ENCODE measurements at places on chromosomes 2 and 18.

DNA sequence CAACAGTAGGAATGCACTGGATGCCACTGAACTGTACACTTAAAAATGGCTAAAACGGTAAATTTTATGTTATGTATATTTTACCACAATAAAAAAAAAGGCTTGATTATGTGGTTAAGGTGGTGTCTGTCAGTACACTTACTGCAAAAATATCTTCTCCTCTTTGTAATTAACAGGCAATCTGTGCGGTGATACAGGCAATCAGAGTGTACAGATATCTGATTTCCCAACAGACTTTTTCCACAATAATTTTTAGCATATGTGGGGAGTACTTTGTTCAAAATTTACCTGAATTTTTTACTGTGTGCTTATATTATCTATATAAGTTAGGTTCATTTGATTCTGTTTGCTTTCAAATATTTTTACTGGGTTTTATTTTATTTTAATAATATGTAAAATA lies 175.0 kb upstream of the PGAP1 start:
- no peak for DNase-seq

DNA sequence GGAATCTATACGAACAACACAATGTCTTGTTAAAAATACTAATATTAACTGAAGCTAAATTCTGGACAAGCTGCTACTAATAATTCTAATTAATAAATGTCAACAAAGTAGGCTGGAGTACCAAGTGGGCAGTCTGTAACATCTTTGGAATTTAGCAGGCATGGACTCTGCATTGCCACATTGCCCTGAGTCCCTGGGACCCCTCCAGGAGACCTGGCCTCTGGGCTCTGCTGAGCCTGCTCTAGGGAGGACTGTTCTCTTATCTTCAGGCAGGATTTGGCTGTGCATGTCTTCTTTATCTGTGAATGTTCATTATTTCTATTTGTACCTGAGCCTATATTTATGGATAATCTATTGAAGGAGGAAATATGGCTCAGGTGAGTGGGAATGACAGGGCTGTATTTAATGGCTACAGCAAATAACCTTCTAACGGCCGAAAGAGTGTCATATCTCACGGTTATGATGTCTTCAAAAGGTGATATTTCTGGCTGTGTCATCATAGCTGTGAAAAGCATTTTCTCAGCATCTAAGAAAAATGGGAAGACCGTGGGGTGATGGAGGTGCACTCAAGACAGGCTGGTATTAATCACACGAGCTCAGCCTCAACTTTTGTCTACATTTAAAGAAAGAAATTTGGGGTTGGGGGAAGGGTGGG lies 28.6 kb upstream of the SETBP1 start:
- no peak for DNase-seq

DNA sequence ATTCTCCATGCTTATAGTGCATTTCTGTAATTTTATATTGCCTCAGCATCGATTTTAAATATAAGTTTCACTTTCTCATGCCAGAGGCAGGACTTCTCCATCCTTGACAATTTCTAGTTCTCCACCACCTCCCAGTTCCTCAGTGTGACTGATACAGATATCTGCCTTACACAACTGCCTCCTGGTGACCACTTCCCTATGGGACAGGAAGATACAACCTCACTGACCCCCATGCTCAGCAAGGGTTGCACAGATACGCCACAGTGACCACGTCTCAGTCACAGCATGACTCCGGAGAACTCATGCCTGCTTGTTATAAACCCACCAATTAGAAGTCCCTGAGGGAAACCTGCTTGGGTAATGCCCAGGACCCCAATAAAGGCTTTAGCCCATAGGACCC lies 284.0 kb upstream of the MC4R start:
- DNase-seq, result peak; percentile 90

GRCh38 chr2:223920109-223920508 lies 25.0 kb downstream of the WDFY1 start:
- DNase-seq, result no peak

DNA sequence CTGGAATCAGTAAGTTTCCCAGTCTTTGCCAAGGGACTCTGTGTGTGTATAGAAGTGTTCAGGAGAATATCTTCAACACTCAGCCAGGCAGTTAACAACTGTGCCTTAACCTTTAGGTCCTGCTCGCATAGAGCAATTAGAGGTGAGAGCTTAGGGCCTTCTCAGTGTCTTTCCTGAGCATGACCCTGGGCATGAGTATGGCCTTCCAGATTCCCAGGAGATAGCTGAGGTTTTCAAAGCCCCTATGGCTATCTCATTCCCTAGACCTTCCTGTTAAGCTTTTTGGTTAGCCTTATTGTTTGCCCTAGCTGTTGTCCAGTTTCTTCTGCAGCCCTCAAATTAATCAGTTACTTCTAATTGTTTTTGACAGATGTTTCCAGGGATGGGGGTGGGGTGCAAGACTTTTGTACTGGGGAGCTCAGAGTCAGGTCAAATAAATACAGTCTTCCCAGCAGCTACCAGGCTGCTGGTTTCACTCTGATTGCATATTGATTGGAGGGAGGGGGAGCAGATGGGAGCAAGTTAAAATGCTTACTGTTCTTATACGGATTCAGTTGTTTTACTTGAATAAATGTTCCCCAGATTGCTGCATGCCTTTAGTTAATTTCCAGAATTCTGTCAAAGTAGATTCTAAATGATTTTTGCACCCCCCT lies 23.1 kb downstream of the PDK1 start:
- no peak for DNase-seq

Measured in inflammatory macrophage treated with lipopolysaccharide for 4 hours (primary cell).